ENCODE measurements at places on chromosomes 3 and 15.

DNA sequence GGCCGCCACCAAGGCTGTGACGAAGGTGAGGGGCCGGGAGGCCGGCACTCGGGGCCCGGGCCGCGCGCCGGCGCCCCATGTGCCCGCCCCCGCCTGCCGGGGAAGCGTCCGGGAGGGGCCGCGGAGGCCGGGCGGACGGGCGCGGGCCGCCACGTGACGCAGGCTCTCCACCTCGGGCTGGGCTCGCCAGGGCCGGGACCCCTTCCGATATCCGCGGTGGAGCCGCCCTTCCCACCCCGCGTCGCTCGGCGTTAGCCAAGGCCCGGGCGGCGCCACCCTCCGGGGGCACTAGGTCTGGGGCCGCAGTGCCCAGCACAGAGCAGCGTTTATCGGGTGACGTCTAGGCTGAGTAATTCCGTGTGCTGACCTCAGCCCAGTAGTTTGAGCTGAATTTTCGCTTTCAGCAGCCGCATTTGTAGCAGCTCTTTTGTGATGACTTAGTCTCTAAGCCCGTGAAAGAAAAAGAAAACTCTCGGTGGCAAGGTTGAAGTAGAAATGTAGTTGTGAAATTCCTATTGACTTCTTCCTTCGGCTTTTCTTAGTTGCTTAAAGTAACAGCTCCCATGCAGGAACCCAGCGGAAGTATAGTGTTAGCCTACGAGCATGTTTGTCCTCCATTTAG is 885 bp downstream of the CDV3 start:
- peak; percentile 64 for DNase-seq

- peak; percentile 34 for DNase-seq
These were observed 195.2 kb upstream of the DPPA4 start for GRCh38 chr3:109532257-109533216.

GRCh38 chr3:99602183-99602582 is 36.2 kb upstream of the COL8A1 start:
- DNase-seq = no peak

GRCh38 chr3:126056681-126057500 is 27.0 kb downstream of the SLC41A3 start:
- DNase-seq = no peak

DNA sequence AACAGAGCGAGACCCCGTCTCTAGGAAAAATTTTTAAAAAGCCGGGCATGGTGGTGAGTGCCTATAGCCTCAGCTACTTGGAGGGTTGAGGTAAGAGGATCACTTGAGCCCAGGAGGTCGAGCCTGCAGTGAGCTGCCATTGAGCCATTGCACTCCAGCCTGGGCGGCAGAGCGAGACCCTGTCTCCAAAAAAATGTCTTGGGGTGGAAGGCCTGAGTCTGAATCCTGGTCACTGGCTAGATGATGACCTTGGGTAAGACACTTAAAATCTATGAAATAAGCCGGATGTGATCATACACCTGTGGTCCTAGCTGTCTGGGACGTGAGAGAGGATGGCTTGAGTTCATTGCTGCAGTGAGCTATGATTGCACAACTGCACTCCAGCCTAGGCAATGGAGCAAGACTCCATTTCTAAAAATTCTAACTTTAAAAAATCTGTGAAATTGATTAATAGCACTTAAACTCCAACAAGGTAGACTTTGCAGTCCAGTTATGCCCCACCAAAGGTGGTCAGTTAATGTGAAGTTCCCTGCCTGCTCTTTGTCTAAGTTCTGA is 157.3 kb upstream of the UMPS start:
- no peak for DNase-seq

- no peak for DNase-seq
These were observed 33.2 kb upstream of the SPPL2A start for GRCh38 chr15:50798684-50799083.

- DNase-seq = no peak
These were observed 26.4 kb downstream of the NIT2 start for GRCh38 chr3:100360757-100361496.

- DNase-seq = no peak
These were observed 326.5 kb upstream of the ZNF717 start for GRCh38 chr3:76111808-76112207.

DNA sequence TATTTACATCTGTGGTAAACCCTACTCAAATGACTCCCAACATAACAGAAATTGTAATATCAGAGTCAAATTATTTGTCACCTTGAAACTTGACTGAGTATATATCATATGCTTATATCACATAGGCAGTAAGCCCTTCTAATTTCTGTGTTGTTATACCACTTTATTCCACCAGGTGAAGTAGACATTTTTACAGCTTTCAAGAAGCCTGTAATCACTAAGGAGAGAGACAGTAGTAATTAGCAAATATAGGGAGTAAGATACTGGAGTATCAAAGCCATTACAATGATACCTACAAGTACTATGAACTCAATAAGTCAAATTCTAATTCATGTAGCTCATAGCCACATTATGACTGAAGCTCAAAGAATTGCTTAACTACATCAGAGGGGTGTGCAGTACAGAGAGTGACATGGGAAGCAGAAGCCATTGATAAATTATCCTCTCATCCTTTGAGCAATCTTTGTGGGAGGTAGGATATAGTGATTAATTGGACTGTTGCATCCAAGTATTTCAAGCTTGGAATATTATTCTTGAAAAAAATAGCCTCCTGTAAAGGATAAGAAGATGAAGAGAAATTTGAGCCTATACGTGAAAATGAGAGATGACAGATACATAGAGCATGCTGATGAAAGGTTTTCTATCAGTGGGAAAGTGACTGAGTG is 1005.9 kb downstream of the ZPLD1 start:
- no peak for DNase-seq

- no peak for DNase-seq
These were observed 161.7 kb downstream of the MBNL1 start for GRCh38 chr3:152430223-152431002.

DNA sequence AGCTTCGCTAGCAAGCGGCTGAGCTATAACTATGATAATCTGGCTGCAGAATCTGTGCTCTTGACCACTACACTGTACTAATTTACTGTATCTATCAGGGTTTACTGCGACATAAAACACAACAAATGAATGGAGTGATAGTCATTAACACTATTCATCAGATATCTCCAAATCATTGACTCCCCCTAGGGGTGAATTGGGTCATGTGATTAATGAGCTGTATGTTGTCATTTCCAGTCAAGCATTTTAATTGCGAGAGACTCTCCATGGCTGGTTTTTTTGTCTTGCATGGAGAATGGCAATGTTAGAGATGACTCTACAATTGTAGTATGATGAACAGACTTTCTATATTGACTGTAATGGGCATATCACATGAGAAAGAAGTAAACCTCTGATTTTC is 10.5 kb upstream of the TM4SF18 start:
- DNase-seq = peak; percentile 21

DNA sequence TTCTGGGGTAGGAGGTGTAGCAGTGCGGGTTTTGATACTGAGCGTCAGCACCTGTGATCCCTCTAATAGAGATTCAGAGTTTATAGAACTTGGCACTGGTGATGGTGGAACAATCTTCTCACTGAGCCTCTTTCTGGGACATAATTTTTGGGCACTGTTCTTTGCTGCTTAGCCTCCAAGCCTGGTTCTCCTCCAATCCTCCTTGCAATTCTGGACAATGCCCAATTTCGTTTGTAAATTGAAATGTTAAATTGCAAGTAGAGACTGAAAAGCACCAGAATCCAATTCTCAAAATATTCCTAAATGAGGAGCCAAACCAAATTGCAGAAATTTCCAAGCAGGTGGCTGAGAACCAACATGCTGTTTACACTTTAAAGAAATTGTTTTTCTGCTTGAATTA is 149.8 kb upstream of the ABI3BP start:
- no peak for DNase-seq

- DNase-seq = no peak
These were observed 65.0 kb downstream of the CCNL1 start for GRCh38 chr3:157094751-157095480.

DNA sequence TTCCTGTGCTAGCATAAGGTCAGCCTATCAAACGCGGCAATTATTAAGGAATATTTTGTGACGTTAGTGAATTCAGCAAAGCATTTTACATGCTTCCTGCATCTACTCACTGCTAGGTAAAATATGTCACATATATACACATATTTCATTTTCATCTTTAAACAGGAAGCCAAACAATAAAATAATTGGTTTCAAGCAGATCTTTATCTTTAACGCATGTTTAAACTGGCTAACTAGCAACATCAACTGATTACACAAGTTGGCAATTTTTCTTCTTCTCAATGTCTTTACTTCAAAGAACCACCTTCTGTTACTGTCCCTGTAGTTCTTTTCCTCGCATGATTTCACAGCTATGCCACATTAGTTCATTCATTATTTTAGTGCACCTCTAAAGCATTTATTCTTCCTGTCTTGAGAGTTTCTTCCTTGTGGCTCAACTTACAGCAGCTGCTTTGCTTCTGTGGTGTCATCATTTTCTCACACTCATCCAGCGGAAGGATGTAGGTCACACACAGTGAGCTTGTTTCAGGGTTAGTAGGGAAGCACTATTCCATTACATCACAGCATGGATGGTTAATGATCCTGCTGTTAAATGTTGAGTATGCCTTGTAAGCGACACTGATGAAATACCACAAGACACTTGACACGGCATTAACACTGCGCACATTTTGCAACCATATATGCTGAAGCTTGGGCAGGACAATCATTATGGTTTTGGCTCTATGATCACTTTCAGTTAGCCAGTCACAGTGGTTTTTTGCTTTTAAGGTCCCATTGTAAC is 2.3 kb upstream of the BCHE start:
- no peak for DNase-seq

DNA sequence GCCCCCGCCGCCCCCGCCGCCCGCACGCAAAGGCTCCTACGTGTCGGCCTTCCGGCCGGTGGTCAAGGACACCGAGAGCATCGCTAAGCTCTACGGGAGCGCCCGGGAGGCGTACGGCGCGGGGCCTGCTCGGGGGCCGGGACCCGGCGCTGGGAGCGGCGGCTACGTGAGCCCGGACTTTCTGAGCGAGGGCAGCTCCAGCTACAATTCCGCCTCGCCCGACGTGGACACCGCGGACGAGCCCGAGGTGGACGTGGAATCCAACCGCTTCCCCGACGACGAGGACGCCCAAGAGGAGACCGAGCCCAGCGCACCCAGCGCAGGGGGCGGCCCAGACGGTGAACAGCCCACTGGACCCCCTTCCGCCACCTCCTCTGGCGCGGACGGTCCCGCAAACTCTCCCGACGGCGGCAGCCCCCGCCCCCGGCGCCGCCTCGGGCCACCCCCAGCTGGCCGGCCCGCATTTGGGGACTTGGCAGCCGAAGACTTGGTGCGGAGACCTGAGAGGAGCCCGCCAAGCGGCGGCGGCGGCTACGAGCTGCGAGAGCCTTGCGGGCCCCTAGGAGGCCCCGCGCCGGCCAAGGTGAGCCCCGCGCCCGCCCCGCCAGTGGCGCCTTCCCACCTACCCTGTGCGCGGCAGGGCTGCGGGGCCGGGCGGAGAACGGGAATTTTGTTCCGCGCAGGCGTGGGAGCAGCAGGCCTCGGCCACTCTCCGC is 2.4 kb downstream of the SKOR1 start:
- no peak for DNase-seq

- no peak for DNase-seq
These were observed 54.8 kb upstream of the ACTC1 start for GRCh38 chr15:34850121-34850520.

GRCh38 chr3:163809540-163809993 is 1268.7 kb downstream of the SI start:
- DNase-seq = no peak

- DNase-seq = no peak
These were observed 34.9 kb downstream of the SEMA5B start for GRCh38 chr3:122992676-122993075.

GRCh38 chr3:124352149-124352539 is 360.2 kb upstream of the ROPN1 start:
- DNase-seq = no peak

DNA sequence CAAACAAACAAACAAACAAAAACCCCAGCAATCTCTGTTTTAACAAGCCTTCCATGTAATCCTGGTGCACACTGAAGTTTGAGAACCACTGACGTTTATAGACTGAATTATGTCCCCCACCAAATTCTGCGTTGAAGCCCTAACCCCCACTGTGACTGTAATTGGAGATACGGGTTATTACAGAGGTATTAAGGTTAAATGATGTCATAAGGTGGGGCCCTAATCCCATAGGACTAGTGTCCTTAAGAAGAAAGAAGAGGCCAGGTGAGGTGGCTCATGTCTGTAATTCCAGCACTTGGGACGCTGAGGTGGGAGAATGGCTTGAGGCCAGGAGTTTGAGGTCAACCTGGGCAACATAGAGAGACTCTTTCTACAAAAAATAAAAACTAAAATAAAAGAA is 42.4 kb upstream of the TM4SF1 start:
- no peak for DNase-seq

DNA sequence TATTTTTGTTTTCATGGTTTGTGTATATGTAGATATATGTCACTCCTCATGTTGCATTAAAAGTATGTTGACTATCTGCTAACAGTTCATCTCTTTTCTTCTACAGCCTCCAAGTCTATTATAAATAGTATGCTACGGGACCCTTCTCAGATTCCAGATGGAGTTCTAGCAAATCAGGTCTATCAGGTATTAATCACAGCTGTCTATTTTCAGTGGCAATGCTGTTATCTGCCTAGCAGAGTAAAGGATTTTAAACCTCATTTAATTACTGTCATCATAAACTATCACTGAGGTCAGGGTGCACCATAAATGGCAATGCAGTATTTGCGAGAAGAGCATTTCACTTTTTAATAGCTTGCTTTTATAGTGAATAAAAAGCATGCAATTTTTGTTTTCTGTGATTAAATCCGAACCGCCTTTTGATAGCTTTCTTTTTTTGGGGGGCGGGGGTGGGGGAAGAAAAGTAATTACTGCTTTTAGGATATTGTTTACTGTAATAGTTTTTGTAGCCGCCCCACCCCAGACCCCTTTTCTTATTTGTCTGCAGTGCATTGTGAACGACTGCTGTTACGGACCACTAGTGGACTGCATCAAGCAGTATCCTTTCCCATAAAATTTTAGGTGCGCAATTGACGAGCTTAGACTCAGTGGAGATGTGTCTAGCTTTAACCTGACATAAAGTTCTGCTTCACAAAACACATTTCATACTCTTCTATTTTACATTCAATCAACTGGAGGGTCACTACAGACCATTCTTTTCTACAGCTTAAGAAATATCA is 112.3 kb downstream of the CDIN1 start:
- DNase-seq = no peak

DNA sequence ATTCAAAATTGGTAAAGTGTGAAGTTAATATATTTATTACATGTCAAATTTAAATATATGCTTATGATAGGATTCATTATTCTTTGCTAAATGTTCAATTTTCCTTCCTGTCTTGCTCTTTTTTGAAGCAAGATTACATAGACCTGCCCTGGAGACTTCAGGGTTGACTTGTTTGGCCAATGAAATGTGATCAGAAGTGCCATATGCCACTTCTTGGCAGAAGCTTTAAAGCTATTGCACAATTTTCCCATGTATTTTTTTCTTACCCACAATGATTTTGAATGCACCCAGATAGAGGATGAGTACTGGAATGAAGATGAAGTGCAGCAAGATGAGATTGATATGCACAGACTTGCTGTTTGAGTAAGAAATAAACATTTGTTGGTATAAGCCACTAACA is 406.3 kb upstream of the BCHE start:
- DNase-seq = no peak
